ENCODE measurements at places on chromosomes 3 and 15.
A peak's percentile ranks its signal among the peaks of the same experiment; 100 is the strongest.

GRCh38 chr3:150376001-150376848 lies 31.9 kb upstream of the TSC22D2 start:
- DNase-seq, result peak; percentile 81

- DNase-seq, result no peak
These were observed 9.0 kb downstream of the PIF1 start for GRCh38 chr15:64816452-64816851.

- DNase-seq, result no peak
These were observed 81.5 kb downstream of the STRIT1 start for GRCh38 chr3:155211940-155212339.

DNA sequence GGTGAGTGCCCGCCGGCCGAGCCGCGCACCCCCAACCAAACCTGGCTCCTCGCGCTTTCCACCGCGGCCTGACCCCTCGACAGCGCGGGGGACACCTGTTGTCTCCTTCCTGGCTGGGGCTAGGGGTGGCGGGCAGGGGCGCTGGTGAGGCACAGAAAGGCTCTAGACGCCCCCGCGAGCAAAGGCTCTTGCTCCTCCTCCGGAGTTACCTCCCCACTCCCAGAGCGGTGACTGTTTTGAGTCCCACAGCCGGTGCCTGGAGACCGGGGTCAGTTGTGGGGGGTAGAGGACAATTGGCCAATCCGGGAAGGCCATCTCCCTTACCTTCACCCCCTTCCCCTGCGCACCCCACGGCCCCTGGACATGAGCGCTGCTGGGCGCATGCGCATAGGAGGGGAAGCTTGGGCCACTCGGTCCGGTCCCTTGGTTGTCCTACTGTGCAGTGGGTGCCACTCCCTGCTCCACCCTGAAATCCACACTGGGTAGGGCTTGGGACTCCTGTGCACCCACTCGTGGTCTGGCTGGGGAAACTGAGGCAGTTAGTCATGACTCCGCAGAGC lies 554 bp downstream of the CHST13 start:
- no peak for DNase-seq

GRCh38 chr3:89107461-89108290 lies at the start of gene EPHA3:
EPHA3 (plus strand) TSS chr3:89107621; CDS start chr3:89107749, 128 bp downstream.
- DNase-seq, result peak; percentile 81

DNA sequence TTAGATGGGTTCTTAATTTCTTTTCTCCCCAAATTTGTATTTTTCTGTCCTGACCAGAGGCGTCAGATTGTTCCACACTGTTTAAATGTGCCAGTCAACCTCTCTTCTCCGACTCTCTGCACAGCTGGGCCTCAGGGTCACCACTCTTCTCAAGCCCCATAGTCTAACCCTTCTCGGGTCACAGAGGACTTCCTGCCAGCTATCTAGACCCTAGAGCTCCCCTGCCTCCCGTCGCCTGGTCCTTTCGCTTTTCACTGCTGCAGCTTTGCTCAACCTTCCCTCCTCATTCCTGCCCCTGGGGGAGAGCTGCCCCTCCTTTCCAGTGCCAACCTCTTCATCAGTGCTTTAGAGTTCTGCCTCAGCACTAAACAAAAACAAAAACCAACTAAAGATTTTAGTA lies 151.7 kb downstream of the ATG7 start:
- DNase-seq, result no peak

GRCh38 chr3:190642016-190642415 lies 128.1 kb downstream of the IL1RAP start:
- DNase-seq, result no peak

GRCh38 chr3:171828902-171829770 lies 14.0 kb upstream of the TMEM212 start:
- DNase-seq, result peak; percentile 61

DNA sequence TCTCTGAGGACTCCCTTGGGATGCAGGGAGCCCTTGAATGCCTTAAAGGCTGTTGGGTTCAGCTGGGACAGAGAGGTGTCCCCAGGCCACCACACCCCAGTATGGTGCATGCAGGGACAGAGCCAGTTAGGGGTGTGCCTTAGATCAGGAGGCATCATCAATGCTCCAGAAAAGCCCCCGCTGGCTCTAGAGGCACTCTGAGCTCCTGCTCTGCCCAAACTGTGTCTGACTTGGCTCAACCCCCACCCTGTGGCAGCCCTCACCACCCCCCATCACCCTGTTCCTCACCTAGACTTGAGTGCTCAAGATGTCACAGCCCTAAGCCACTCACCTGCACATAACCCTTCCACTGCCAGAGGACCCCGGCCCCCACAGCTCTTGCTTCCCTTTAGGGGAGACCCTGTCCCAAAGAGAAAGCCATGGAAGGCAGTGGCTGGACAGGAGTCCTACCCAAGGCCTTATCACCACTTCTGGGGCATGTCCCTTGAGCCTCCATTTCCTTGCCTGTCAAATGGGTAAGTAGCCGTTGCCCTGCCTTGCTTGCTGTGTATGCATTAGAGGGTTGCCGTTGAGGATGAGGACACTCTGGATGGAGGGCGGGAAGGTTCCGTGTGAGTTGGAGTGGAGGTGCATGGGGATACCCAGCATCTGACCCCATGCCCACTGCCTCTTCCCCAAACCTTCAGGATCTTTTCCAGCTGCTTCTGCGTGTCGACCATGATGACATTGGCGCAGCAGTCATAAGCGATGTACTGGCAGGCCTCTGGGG lies 41.4 kb downstream of the ACSBG1 start:
- no peak for DNase-seq

- no peak for DNase-seq
These were observed 1.7 kb downstream of the TNNC1 start for GRCh38 chr3:52452126-52452525.

- no peak for DNase-seq
These were observed 14.7 kb downstream of the PGBD4 start for GRCh38 chr15:34116620-34117019.

- DNase-seq, result no peak
These were observed 9.9 kb downstream of the SELENOT start for GRCh38 chr3:150613034-150613433.

DNA sequence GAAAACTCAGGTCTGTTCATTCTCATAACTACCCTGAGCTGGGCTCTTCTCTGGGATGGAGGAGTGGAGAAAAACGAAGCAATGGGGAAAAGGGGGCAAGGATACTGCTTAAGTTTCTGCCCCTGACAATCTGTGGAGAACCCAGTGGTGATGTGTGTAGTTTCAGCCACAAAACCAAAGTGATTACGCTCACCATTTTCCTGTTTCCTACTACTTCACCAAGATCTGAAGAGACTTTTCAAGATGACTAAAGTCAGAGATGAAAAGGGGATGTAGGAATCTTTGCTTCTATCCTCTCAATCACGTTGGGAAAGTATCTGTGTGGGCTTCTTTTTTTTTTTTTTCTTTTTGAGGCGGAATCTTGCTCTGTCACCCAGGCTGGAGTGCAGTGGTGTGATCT lies 8.3 kb upstream of the UBE2E1 start:
- no peak for DNase-seq

- peak; percentile 26 for DNase-seq
These were observed 92.1 kb upstream of the PLAAT1 start for GRCh38 chr3:193148688-193149473.

DNA sequence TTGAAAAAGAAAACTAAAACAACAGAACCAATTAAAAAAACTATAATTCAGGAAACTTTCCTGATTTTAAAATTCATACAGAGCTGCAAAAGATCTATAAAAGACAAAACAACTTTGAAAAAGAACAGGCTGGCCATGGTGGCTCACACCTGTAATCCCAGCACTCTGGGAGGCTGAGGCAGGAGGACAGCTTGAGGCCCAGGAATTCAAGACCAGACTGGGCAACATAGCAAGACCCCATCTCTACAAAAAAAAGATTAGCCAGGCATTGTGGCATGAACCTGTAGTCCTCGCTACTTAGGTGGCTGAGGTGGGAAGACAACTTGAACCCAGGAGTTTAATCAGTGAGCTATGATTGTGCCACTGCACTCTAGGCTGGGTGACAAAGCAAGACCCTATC lies 6.7 kb downstream of the CEP70 start:
- no peak for DNase-seq

- no peak for DNase-seq
These were observed 24.1 kb upstream of the SLC6A1 start for GRCh38 chr3:10968401-10968800.

DNA sequence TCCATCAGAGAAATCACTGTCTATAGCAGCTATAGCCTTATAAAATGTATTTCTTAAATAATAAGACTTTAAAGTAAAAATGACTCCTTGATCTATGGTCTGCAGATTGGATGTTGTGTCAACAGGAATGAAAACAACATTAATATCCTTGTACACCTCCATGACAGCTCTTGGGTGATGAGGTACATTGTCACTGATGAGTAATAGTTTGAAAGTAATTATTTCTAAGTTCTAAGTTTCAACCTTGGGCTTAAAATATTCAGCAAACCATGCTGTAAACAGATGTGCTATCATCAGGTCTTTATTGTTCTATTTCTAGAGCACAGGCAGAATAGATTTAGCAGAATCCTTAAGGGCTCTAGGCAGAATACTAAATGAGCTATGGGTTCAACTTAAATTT lies 568.2 kb upstream of the BCHE start:
- no peak for DNase-seq

DNA sequence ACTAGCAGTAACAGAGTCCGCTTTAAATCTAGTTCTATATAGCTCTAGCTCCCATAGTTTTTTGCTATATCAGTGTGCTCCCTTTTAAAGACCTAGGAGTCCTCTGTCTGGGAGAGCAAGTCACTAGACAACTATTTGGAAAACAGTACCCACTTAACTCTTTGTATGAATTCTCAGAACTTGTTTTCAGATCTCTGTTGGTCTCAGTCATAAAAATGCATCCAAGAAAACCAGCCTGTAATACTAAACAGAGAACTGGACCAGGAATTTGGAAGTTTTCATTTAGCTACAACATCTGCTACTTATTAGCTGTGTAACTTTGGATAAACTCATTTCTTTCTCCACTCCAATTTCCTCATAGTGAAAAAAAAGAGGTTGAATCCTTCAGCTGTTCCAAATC lies 56.9 kb upstream of the C3orf49 start:
- peak; percentile 86 for DNase-seq

GRCh38 chr3:17047894-17048293 lies 163.1 kb downstream of the PLCL2 start:
- DNase-seq, result no peak

DNA sequence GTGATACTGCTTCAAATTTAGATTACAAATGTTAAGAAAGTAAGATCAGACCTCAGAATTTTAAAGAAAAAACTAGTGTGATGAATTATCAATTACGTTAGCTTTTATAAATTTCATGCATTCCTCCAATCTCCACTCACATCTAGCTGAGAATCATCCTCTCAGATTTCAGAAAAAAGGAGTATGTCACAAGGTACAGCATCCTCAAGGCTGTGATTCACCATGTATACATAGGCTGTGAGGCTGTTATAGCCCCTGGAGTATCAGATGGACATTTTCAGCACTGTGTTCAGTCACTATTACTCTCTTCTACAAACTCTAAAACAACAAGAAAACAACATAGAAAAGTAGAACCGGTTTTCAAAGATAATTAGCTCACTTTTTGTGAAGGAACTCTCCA lies 214.4 kb downstream of the PCCB start:
- peak; percentile 35 for DNase-seq

- no peak for DNase-seq
These were observed 86.4 kb downstream of the POLR2M start for GRCh38 chr15:57792724-57793449.

- no peak for DNase-seq
These were observed 970.8 kb downstream of the PLOD2 start for GRCh38 chr3:145190138-145190537.

- no peak for DNase-seq
These were observed 75.2 kb downstream of the LIPC start for GRCh38 chr15:58506783-58507668.

DNA sequence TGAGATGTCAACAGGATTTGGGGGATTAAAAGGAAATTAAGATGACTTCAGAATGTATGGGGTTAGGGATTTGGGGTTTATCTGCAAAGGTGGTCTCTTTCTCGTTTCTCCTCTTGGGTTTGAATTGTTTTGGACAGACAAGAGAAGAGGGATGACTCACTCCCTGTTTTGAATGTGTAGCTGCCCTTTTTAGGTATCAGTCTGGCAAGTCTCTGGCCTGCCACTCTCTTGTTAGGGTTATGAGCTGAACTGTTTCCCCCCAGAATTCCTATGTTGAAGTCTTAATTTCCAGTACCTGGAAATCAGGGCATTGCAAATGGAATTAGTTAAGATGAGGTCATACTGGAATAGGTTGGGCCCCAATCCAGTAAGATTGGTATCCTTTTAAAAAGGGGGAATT lies 291.7 kb downstream of the MEX3B start:
- DNase-seq, result peak; percentile 33

GRCh38 chr3:14913926-14914778 lies 33.2 kb upstream of the NR2C2 start:
- DNase-seq, result no peak
